SJCRH30 (cell line): ENCODE measurements at places on chromosomes 3 and 15.

DNA sequence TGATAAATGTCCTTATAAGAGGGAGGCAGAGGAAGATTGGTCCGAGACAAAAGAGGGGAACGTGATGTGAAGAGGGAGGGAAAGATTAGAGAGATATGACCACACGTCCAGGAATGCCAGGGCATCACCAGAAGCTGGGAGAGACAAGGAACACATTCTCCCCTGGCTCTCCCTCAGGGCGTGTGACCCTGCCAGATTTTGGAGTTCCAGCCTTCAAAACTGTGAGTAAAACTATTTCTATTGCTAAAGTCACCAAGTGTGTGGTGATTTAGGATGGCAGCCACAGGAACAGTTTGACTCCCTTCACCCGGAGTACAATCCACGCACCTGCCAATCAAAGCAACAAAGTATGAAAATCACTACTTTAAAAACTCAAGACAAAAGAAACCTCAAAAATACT lies 32.1 kb upstream of the TJP1 start:
- no peak for DNase-seq

GRCh38 chr3:58679446-58679845 lies 12.9 kb upstream of the FAM3D start:
- peak; percentile 43 for DNase-seq

DNA sequence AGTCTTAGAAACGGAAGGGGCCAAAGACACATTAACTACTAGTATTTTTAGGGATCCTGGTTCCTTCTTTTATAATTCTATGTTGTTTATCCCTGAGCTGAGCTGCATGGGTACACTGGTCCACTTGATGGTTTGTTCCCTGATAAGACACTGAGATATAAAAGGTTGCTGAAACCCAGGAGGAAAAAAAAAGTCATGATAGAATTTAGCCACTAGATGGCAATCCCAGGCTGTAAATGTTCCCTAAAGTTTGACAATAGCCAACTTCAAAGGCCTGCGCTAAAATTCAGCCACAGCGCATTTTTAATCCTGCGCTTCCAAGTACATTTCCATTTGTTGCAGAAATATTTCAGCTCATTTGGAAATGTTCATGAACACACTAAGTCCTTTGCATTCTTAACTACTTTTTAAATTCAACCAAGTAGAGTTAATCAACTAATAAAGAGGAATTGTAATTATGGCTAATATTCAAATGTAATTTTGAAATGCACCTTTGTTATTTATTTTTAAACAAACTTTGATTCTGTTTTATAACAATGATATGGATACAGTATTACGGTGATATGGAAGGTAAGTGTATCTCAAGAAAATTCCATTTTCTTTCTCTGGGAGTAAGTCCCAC lies 249.3 kb upstream of the FEZF2 start:
- peak; percentile 58 for DNase-seq

- DNase-seq, result no peak
Observed at GRCh38 chr3:183944775-183945174, 60.1 kb upstream of the PARL start.

DNA sequence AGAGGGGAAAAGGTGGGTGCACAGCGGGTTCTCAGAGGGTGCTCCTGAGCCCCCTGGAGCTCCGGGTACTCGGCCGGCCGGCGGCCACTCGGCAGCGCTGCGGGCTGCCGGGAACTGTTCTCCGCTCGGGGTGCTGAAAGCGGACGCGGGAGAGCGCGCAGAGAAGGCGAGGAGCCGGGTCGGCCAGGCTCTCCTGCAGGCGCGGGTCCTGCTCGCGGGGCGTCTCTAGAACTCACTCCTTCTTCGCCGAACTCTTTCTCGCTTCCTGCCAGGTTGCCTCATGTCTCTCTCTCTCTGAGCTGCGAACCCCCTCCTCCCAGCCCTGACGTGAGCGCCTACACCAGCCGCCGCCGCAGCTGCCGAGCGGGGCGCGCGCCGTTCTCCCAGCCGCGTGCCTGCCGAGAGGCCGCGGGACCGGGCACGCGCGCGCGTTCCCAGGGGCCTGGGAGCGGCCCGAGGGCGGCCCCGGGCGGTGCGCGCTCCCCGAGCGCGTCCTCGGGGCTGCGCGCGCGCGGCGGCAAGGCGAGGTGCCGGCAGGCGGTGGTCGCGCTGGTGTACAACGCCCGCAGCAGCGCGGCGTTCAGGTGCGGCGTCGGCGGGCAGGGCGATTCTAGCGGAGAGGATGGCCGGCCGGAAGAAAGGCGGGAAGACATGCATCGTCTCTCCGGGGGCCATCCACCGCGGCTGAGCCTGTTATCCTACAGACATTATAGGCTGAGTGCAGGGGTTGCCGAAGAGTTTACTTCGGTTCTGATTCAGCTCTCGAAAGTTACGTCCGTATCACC lies at the start of gene PEX5L:
Gene PEX5L, minus strand, starts transcription at position 267 of the 785 bp plus-strand sequence. CDS start 338 bp downstream, outside the sequence.
- DNase-seq, result no peak

GRCh38 chr3:40088527-40089170 lies 220.9 kb upstream of the EIF1B start:
- no peak for DNase-seq

DNA sequence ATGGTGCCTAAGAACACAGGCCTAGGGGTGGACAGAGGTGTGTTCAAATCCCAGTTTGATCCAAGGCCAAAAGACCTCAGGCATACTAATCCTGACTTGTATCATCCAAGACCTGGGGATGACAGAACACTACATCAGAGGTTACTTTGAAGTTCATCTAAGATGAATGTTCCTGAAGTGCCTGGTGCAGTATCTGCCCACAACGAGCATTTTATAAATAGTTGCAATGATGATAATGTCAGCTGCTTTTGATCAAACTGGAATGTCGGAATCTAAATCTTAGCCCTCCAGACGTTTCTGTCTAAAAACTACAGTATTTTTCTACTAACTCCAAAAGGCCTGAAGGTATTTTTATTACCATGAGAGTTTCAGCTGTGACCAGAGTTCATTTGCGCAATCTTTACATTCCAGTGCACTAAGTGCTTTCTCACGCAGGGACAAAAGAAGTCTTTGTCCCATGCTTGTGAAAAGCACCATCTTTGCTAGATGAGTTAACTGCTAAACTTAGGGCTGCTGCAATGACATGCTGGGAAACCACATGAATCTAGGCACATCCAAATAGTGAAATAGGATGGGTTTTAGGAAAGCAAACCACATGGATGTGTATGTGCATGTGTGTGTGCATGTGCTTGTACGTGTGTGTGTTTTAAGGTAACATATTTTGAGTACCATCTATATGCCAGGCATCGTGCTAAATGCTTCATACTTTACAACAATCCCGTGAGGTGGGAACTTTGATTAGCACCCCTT lies 18.1 kb downstream of the ANXA2 start:
- DNase-seq, result peak; percentile 70

- DNase-seq, result no peak
Observed at GRCh38 chr3:158418035-158418434, 153.0 kb upstream of the MLF1 start.

- DNase-seq, result no peak
Observed at GRCh38 chr3:174425422-174425821, 433.7 kb upstream of the NAALADL2 start.
